ENCODE measurements at places on chromosomes 7 and 10. TPM values are rescaled to one million over a fixed set of nuclear protein-coding genes. Genes with fewer than 3 reads are reported as not detected.

GRCh38 chr7:134778941-134779740 lies at the start of gene CALD1:
Gene CALD1, plus strand, starts transcription at chr7:134779634. Its CDS starts 88,100 bp downstream, at chr7:134867734.
- peak; percentile 99 for DNase-seq

- no peak for DNase-seq
Observed at GRCh38 chr10:2094171-2094570, 356.8 kb upstream of the ADARB2 start.

GRCh38 chr10:87594864-87595263 lies 64.8 kb upstream of the PAPSS2 start:
- DNase-seq: no peak

GRCh38 chr7:138608275-138608674 lies 92.9 kb downstream of the SVOPL start:
- DNase-seq: no peak

GRCh38 chr10:15541376-15541775 lies 170.3 kb upstream of the FAM171A1 start:
- DNase-seq: no peak

DNA sequence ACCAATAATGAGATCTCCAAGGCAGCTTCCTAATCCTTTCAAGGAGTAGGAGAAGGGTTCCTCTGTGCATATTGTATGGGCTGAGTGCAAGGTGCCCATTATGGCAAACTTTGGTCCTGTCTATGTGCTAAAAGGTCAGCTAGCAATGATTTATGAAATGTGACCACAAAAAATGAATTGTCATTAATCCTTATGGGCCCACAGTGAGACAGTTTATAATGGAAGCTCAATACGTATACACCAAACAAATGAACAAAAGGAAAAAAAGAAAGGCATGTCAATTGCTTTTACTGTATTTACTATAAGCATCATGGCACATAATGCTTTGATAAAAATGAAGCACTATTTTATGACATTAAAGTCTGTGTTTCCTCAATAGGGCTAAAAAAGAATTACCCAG lies 54.5 kb downstream of the ELAPOR2 start:
- no peak for DNase-seq

- DNase-seq: no peak
Observed at GRCh38 chr10:22503315-22504088, 158.2 kb downstream of the SPAG6 start.

- no peak for DNase-seq
Observed at GRCh38 chr7:77942431-77942830, 143.9 kb downstream of the PHTF2 start.

DNA sequence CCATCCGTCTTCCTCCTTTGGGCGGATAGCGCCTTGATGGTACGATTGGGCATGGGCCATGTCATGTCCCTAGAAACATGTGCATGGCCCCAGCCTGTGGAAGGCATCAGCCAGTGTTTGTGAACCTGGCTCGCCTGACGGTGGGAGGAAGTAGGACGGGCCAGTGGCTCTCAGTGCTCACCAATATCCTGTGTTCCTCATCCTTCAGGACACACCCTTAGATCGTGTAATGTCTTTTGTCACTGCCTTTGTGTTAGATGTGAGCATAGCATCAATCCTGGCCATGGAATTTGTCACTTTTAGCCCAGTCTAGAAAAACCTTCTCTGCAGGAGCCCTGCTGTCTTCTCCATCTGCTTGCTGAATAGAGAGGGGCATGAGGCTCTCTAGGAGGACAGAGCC lies 77.6 kb downstream of the PFKFB3 start:
- no peak for DNase-seq

SPDYE18 gene
- polyA plus RNA-seq: not detected

DNA sequence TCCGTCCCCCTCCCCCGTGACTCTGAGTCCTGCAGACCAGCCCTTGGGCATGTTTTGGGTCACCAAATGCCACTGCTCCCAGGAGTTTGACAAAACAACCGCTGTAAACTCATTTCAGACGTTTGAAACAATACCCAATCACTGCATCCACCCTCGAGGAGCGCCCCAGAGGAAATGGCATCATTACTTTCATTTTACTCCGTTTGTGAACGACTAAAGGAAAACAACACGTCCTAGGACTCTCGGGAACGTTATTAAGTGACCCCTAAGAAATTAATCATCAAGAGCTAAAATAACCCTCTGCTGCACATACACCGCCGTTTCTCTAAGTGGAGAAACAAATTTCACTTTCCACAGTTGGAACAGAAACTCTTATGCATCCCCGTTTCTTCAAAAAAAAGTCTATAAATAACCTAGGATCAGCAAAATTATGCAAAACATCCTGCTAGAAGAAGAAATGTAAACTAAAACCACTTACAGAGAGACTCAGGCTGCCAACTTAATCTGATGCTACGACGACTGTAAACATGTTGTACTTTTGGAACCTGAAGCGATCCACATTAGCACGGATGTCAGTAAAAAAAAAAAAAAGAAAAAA lies 109.9 kb upstream of the EFCAB10 start:
- DNase-seq: peak; percentile 20

GRCh38 chr7:147700702-147701101 lies 889.9 kb upstream of the C7orf33 start:
- no peak for DNase-seq

- DNase-seq: no peak
Observed at GRCh38 chr7:74480861-74481417, 27.2 kb downstream of the GTF2IRD1 start.

NME8 gene
- polyA plus RNA-seq: 0.43 TPM

GRCh38 chr7:106855540-106856132 lies 9.4 kb upstream of the PIK3CG start:
- DNase-seq: no peak

DNA sequence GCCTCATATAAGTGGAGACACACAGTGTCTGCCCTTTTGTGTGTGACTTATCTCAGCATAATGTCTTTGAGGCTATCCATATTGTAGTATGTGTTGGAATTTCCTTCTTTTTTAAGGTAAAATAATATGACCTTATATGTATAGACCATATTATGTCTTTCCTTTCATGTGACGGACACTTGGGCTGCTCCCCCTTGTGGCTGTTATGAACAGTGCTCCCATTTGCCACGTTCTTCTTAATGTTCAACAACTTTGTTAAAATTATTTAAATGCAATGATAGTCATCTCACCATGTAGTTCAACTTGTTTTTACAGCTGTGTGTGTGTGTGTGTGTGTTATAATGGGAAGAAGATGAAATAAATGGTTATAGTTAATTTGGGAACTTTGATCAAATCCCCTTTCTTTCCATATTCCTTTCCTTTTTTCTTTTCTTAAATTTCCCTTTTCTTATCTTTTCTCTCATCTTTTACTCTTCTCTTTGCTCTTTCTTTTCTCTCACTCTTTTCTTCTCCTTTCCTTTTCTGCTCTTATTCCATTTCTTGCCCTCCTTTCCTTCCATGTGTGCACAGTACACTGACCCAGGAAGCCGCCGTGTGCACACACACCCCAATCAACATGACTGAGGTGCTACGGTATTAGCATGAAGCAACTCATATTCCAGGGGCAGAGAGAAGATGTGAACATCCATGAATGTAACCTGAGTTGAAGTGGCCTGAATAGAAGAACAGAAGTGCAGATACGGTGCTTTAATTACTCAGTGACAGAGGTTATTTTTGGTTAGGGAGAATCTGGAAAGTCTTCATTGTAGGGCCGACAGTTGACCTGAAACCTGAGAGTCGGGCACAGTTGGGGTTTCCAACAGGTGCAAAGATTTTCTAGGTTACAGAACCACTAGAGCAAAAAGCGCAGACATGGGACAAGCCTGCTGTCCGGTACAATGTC lies 596.6 kb downstream of the SDK1 start:
- peak; percentile 66 for DNase-seq

STAM gene
- 22.8 TPM for polyA plus RNA-seq

HSPA14 gene
- 18.4 TPM for polyA plus RNA-seq

DNA sequence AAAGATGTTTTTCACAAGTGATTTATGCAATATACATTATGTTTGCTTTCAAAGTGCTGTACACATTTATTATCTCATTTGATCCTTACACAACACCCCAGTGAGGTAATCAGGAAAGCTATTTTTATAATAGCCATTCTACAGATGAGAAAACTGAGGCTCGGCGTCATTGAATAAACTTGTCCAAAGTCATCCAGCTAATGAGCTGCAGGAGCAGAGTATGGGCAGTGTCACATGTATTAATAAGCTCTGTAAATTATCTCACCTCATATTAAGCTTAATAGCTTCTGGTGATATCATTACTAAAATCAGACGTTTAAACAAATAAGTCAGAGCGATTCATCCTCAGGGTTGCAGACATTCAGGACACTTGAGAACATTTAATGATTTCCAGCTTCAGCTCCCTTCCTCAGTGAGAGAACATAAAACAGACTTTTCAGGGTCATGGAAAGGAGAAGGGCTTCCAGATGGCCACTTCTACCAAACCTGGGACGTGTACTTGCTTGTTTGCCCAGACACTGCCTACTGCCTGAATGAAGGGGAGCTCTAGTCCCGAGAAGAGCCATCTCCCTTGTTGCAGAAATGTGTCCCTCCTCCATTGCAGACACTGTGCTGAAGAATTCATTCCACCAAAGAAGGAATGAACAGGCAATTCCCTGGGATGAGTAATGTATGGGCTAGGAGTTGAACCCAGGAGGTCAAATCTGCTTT lies 20.5 kb upstream of the FZD1 start:
- no peak for DNase-seq

GRCh38 chr10:74770400-74770799 lies 56.0 kb upstream of the KAT6B start:
- DNase-seq: no peak

GRCh38 chr7:132247995-132248618 lies 328.2 kb downstream of the PLXNA4 start:
- no peak for DNase-seq

TMED4 gene
- polyA plus RNA-seq: 86.2 TPM

DNA sequence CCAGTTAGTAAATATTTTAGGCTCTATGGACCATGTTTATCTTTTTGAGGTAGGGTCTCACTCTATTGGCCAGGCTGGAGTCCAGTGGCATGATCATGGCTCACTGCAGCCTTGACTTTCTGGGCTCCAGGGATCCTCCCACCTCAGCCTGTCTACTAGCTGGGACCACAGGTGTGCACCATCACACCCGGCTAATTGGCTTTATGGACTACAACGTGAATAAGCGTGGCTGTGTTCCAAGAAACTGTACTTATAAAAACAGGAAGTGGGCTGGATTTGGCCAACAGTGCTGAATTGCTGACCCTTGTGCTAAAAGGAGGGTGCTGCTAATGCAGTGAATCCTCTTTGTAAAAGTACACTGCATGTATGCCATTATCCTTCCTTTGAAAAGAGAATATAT lies 111.7 kb upstream of the CDK13 start:
- DNase-seq: no peak

DNA sequence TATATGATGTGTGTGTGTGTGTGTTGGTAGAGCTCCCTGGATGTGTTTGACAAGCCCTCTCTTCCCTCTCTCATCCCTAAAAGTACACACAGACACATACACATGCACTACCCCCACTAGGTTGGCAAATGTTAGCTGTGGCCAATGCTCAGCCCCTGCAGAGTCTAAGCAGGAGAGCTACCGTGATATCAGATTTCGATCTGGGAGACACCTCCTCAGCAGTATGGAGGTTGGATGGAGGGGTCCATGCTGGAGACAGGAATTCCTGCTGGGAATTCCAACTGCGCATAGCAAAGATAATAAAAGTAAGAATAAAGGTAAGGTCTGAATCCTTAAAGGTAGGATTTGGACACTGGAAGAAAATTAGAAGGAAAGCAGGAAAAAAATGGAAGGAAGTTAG lies 85.7 kb downstream of the C10orf90 start:
- no peak for DNase-seq

Measured in muscle of back (tissue), 13 donors.